Ammon's horn (tissue), 1 donor: ENCODE measurements at places on chromosomes 5 and 9.

GRCh38 chr9:133273819-133274218 lies 1.2 kb downstream of the ABO start:
- DNase-seq = no peak

DNA sequence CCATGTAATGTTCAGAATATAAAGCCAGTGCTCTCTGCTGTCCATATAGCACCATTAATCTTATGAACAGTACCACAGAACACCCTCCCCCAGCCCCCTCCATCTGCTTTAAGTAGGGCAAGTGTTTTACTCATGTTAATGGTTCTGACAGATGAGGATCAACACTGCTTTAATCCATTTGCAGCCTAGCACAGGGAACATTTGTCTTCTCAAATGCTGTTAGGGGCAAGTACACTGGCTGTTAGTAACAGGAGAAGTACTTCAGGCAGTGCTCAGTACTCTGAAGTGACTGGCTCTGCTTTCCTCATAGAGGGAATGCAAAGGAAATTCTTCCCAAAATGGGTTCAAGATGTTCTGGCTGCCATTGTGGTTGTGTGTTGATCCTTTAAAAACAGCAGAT lies 202.6 kb downstream of the DCP2 start:
- no peak for DNase-seq

- DNase-seq = no peak
Observed at GRCh38 chr5:56817263-56818014, 2.1 kb downstream of the MAP3K1 start.

DNA sequence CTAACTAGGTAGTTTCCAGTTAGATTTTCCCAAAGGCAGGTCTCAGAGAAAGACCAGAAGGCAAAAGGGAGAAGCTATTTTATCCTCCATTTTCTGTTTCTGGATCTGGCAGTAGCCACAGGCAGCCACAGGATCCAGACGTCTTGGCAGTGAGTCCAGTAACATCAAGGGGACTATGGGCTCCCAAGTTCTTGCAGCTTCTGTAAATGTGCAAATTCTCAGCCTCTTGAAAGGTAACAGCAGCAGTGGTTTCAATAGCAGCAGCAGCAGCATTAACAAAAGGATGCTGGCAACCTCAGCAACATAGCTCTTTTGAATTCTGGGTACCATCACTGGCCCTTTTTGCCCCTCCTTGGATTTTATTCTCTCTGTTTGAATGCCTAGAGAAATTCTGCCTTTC lies 27.1 kb upstream of the IL33 start:
- no peak for DNase-seq

- no peak for DNase-seq
Observed at GRCh38 chr5:145983446-145983845, 47.1 kb downstream of the SH3RF2 start.

DNA sequence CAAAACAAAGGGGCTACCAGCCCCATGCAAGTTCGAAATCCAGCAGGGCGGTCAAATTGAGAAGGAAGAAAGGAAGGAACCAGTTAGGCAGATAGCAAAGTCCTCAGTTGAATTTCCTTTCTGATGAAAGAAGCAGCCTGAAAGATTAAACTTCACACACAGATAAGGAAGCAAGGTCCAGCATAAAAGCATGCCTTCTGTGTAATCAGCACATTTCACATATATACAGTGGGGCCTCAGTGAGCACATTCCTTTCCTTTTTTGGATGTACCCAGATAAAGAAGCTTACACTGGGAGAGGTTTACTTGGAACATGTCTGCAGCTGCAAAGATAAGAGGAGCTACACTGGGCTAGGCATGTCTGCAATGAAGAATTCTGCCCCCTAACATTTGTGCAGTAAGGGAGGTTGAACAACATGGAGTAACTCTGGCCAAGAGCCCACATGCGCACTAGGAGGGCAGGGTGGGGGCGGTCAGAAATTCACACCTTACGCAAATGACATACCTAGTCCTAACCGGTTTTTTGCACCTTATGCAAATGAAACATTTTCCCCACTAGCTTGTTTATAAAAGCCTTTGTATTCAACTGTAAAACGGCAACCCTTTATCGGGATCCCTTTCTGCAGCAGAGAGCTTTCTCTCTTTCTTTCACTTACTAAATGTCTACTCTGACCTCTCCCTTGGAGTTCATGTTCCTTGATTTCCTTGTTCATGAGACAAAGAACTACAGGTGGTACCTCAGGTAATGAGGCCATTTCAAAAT lies 149.7 kb upstream of the FBXL17 start:
- no peak for DNase-seq

DNA sequence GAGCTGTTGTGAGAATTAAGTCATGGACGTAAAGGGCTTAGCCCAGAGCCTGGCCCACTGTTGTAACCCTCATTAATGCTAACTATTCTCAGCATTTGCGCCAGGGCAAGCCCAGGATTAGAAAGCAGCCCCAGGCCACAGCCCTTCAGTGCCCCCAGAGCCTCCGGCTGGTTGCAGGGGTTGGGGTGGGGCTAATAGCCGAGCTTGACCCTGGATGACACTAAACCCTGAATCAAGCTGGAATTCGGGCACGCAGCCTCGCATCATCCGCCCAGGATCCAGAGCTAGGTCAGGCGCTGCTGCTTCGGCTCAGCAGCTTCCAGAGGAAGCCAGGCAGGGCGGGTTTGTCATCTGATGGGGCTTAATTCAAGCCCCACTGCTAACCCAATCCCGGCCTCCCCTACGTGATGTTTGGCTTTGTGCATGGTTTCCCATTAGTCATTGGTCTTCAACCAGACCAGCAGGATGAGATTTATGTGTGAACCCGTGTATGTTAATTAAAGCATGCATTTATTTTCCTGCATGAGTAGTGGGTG lies 1.2 kb upstream of the MEGF9 start:
- DNase-seq = peak; percentile 38

GRCh38 chr5:10393491-10393890 lies 40.0 kb downstream of the MARCHF6 start:
- DNase-seq = no peak

- DNase-seq = no peak
Observed at GRCh38 chr5:52554293-52554692, 233.4 kb upstream of the ITGA1 start.

- no peak for DNase-seq
Observed at GRCh38 chr5:157828944-157829639, 29.9 kb downstream of the CLINT1 start.

- no peak for DNase-seq
Observed at GRCh38 chr5:119338326-119338946, 17.4 kb upstream of the TNFAIP8 start.

GRCh38 chr9:95764533-95765319 lies 110.8 kb upstream of the ERCC6L2 start:
- DNase-seq = no peak

DNA sequence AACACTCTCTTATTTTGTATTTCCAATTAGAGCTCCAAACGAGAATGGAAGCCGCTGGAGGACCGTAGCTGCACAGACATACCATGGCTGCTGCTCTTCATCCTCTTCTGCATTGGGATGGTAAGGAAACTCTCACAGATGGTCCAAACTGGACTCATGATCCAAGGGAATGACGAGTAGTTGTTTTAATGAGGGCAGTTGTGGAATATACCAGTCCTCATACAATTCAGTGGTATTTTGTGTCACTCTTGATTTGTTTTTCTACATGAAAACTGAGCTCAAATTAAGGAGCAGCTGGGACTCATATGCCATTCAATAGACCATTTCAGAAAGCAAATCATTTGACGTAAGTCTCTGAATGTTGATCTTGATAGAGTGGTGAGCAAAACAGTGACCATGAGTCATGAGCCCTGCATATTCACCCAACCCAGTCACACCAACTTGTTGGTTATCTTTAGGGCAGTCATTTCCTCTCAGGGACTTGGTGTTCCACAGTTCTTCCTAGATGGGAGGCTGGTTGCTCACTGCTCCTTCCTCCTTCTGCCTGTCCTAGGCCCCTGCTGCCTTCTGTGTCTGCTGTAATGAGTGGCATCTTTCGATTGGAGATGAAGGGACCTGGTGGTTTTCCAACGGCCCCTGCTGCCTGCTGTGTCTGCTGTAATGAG lies 54.9 kb downstream of the SLC44A1 start:
- DNase-seq = peak; percentile 67

GRCh38 chr5:169576181-169576598 lies 7.4 kb upstream of the SPDL1 start:
- DNase-seq = no peak

GRCh38 chr5:163614787-163615186 lies 109.4 kb downstream of the MAT2B start:
- peak; percentile 33 for DNase-seq

- DNase-seq = no peak
Observed at GRCh38 chr9:4422495-4422894, 67.8 kb upstream of the SLC1A1 start.

- no peak for DNase-seq
Observed at GRCh38 chr9:101068696-101069095, 40.2 kb downstream of the PLPPR1 start.

- DNase-seq = peak; percentile 4
Observed at GRCh38 chr9:107587191-107587963, 97.8 kb upstream of the KLF4 start.

DNA sequence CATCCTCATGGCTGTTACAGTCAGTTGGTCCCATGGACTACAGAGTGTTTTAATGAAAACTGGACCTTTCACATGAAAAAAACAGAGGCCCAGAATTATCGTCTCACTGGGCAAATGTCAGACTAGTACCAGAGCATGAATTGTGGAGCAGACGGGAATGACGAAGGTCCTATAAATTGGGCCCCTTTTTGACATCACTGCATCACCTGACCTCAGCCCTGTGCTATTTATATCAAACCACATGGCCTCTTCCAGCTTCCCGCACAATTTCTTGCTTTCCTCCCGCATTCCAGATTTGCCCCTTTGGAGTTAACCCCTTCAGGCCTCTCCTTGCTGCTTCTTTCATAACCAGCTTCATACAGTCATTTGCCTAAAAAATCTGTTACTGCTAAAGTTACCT lies 301.7 kb downstream of the ATPSCKMT start:
- DNase-seq = no peak

GRCh38 chr5:7422316-7423106 lies 26.6 kb downstream of the ADCY2 start:
- no peak for DNase-seq

DNA sequence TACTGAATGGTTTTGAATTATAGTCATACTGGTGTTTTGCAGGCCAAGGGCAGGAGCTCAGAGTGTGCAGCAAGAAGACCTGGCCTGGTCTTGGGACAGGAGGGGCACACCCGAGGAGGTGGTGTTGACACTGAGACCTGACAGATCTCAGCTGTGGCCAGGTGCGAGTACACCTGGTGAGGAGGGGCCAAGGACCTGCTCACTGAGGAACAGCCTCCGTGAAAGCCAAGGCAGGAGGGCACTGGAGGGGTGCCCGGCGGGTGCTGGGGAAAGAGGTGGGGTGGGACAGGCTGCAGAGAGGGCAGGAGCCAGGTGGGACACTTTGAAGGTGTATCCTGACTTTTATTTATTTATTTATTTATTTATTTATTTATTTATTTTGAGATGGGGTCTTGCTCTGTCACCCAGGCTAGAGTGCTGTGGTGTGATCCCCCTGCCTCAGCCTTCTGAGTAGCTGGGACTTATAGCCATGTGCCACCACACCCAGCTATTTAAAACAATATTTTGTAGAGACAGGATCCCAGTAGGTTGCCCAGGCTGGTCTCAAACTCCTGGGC lies 23.3 kb upstream of the LAMC3 start:
- no peak for DNase-seq

GRCh38 chr5:30994902-30995301 lies 198.6 kb upstream of the CDH6 start:
- no peak for DNase-seq

GRCh38 chr9:105678163-105678562 lies 15.9 kb downstream of the TAL2 start:
- no peak for DNase-seq
